Midbrain (tissue), 1 donor: ENCODE measurements at places on chromosomes 4 and X.
A peak's percentile ranks its signal among the peaks of the same experiment; 100 is the strongest.

DNA sequence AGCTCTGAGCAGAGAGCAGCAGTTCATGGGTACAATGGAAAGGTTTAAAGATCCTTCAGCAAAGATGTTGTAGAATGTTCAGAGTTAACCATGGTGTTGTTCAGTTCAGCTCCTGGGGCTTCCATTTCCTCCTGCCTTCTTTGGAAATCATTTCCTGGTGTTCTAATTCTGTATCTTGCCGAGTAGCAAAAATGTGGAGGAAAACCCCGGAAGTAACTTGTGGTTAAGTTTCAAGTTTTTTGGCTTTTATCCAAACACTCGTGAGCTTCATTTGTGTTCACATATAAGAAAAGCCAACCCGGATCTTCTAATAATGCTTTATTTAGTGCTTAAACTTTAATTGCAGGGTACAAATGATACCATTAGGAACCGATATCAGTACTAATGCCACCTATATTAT is 33.6 kb upstream of the ARX start:
- DNase-seq = no peak

- peak; percentile 29 for DNase-seq
These were observed 607 bp upstream of the SCOC start for GRCh38 chr4:140372751-140373327.

DNA sequence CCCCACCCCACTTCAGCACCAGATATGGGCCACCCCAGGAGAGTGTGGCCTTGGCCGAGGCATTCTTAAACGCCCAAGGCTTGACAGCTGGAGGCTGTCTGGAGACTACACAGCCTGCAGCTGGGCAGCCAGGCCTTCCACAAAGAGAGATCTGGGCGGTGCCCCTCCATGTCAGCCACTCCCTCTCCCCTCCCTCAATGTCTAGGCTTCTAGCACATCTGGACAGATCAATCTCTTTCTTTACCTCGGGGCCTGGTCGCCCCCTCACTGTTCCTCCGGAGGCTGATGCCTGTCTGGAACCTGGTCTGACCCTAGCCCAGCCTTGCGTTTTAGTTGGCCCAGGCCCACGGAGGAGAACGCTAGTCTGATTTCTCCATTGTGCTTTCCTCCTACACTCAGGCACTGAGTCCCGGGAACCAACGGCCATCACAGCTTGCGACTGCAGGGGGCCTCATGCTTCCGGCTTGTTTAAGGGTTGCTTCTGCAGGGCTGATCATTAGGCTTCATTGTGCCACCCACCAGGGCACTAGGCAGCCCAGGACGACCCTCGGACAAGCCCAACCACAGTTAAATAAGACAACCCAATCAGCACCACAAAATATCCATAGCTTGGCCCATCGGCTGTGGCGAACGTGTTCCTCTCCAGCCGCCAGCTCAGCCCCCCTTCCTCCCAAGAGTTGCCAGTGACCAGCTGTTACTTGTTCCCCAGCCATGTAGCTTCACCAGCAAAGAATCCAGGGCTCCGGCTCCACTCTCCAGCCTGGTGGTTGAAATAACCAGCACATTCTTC is 200.6 kb downstream of the BCOR start:
- DNase-seq = no peak

- no peak for DNase-seq
These were observed 45.0 kb upstream of the UPRT start for GRCh38 chrX:75228854-75229253.

DNA sequence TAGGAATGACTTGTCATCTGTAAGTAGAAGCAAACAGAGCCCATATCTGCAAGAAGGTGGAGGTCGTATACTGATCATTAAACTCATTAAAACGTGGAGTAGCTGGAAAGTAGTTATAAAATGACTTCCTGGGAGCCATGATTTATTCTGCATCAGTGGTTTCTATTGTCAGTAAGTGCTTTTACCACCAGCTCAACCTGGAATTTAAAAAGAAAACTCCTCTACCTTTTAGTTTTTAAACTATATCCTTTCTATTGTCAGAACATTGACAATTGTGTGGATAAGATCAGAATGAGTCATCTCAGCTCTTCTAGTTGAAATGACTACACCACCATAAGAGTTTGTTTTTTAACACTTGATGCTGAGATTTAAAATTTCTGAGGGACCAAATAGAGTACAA is 651.2 kb upstream of the GALNT7 start:
- no peak for DNase-seq

DNA sequence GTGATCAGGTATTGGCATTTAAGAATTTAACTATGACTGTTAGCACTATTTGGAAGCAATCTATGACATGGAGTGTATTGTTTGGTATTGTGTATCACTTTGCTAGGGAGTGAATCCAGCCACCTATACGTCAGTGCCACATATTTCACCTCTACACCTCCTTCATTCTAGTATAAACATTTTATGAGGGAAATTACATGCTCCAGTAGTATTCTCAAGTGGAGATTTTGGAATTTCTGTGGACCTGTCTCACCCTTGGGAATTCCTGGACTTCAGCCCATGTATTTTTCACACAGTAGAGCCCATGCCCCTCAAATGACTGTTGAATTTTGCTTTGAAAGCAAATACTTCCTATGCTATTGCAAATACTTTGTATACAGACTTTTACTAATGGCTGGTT is 11.3 kb downstream of the BST1 start:
- no peak for DNase-seq

GRCh38 chrX:136146614-136147314 is 569 bp upstream of the FHL1 start:
- DNase-seq = peak; percentile 14

DNA sequence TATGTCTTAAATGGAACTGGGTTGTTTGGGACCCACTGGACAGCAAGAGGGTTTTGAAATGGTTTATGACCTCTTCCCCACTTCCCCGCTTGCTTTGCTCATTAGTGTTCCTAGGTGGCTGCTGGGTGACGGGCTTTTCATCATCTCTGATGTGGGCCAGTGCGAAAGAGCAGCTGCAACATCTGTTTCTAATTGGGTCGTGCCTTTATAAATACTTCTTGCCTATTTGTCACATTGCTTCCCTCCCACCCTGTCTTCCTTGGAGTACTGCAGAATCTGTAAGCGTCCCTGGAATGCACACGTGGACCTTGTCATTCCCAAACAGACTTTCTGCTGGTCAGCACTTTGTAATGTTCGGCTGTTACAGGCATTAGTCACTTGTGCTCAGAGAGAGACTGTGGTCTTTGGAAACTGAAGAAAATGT is 35.2 kb downstream of the SEPTIN11 start:
- DNase-seq = peak; percentile 18

DNA sequence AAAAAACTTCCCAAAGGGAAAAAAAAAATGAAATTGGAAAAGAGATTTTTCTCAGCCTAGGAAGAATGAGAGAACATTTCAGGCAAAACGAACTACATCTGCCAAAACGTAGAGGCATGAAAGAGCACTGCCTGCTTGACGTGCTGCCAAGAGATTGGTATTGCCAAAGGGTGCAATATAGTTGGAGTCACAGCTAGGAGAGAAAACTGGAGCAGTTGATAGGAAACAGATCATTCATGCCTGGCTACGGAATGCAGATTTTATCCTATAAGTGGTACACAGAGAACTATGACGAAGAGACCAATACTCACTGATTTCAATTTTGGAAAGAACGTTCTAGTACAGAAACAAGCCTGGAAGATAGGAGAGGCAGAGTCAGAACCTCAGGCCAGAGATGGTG is 68.4 kb upstream of the IQCM start:
- DNase-seq = peak; percentile 41

DNA sequence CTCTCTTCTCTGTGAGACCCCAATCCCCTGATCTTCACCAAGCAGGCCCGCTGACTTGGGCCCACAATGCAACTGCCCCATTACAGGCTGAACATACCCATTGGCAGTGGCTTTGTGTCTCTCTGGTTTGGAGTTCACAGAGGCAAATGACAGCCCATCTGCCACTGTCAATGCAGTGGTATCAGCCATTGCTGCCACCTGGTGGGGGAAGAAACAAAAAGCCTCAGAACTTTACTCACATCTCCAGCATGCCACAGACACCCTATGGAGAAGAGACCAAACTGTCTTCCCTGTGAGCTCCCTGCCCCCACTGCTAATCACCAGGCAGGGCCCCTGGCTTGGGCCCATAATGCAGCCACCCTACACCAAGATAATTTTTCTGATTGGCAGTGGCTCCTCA is 729.3 kb upstream of the ACTRT1 start:
- DNase-seq = no peak

- DNase-seq = no peak
These were observed 32.8 kb upstream of the DCLK2 start for GRCh38 chr4:150045410-150045809.

DNA sequence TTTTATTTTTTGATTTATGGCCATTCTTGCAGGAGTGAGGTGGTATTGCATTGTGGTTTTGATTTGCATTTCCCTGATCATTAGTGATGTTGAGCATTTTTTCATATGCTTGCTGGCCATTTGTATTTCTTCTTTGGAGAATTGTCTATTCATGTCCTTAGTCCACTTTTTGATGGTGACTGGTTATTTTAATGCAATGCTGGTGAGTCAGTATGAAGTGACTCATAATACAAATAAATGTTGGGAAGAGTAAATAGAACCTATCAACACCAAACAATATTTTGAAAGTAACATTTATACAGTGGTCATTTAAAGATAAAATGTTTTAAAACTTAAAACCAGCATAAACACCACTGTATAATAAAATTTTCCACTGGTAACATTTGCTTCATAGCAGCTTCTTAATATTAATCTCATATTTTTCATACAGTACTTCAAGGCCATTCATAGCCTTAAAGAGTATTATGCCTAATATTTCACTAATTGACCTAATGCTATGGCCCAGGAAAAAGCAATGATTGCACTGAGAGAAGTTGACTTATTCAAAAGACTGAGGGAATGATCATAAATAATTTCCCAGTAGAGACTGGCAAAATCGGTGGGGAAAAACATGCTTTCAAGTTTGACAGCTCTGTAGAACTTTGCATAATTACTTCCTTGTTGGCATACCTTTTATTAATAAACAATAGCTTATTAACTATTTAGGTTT is 33.9 kb downstream of the CASK start:
- DNase-seq = no peak

DNA sequence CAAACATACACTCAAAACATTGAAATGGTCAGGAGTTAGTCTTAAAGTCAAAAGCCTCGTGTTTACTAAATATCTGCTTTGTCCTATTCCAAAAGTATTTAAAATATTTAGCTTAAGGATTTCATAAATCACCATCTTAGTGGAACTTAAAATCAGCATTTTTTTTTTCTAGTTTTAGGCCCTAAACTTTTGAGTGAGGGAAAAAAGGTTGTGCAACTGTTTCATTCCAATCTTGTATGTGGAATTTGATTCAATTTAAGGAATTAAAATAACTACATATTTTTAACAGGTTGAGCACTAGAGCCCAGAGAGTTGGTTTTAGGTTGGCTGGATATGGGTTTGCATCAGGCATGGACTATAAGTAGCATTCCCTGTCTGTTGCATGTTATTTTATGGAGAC is 35.7 kb upstream of the ANK2 start:
- no peak for DNase-seq
